ENCODE measurements at places on chromosomes 11 and 22. TPM values are rescaled to one million over a fixed set of nuclear protein-coding genes. Genes with fewer than 3 reads are reported as not detected.
A peak's percentile ranks its signal among the peaks of the same experiment; 100 is the strongest.

Gene PCSK7
- total RNA-seq: 33.0 TPM

Gene TRAF6
- 5.0 TPM for total RNA-seq

Gene FXYD6
- total RNA-seq: 0.78 TPM

Gene TANGO2
- 14.9 TPM for total RNA-seq

Gene CREB3L1
- 11.3 TPM for total RNA-seq

Gene DEAF1
- total RNA-seq: 23.8 TPM

Gene MPEG1
- not detected for total RNA-seq

Gene LYVE1
- total RNA-seq: not detected

Gene CD3D
- total RNA-seq: not detected

Gene SMIM35
- not detected for total RNA-seq

Gene YPEL1
- total RNA-seq: 1.8 TPM

Gene HYOU1
- total RNA-seq: 106 TPM

Gene NUDT8
- total RNA-seq: 7.2 TPM

Gene CYP2D6
- total RNA-seq: not detected

DNA sequence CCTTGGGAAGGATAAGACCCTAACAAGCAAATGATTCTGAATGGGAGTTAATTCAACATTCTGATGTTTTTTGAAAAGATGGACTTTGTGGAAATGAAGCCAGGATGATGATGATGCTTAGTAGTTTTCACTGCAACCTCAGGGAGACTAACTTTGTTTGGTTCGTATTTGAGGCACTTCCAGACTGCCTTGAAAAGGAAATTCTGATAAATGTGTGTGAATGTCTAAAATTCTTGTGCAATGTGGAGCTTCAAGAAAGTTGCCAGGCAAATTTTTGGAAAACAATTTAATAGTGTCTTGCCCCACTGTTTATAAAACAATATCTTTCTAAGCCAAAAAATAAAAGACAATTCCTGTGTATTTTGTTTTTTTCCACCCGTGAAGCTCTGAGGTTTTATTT is 11.2 kb upstream of the NAV2 start:
- no peak for DNase-seq

- no peak for DNase-seq
Observed at GRCh38 chr11:77089004-77089545, 13.6 kb upstream of the OMP start.

GRCh38 chr11:66070604-66071380 is 720 bp downstream of the PACS1 start:
- DNase-seq: peak; percentile 38

DNA sequence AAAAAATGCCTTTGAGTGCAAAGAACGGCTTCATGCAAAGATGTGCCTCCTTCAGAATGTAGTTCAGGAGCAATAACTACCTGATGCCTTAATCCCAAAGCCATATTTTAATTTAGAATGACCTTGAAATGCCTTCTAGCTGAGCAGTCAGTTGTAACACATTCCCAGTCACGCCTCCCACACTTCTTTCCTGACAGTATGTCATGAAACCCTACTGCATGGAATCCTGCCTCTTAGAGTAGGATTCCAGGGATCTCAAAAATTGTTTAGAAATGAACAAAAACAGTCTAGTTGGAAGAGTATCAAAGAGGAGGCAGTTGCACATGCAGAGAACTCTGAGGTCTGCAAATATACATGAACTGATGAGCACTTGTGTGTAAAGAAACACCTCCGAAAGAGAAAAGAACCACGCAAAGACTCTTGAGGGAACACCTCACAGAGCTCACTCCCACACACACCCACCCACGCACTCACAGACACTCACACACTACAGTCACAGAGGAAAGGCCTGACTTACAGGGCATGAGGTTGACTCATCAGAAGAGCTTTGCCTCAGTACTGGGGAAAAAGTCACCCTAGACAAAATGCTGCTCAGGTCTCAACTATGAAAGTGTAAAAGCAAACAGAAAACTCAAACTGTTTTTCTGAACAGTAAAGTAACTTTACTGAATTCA is 77.4 kb downstream of the GGTLC2 start:
- DNase-seq: peak; percentile 43

- no peak for DNase-seq
Observed at GRCh38 chr22:49999946-50000586, 12.5 kb downstream of the IL17REL start.

DNA sequence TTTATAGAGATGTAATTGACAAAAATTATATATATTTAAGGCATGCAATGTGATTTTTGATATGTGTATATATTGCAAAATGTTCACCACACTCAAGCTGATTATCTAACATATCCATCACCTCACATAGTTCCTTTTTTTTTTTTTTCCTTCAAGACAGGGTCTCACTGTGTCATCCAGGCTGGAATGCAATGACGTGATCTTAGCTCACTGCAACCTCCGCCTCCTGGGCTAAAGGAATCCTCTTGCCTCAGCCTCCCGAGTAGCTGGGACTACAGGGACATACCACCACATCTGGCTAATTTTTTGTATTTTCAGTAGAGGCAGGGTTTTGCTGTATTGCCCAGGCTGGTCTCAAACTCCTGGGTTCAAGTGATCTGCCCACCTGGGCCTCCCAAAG is 65.1 kb upstream of the SLC35C1 start:
- DNase-seq: no peak

DNA sequence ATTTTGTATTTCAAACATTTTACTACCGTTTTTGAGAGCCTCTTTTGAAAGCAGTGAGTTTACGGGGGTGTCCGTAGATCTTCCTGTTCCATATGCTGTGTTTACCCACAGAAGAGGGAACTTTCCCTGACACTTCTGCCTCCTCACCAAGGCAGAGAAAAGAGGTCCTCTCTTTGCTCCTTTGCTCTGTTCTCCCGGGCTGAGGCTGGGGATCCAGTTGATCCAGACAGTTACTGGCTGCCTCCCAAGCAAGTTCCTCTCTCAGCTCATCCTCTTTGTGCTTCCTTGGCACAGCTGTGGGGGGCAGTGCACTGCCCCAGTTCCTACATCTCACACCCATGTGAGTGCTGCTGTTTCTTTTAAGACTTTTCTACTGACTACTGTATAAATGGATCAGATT is 813.7 kb downstream of the NTM start:
- DNase-seq: no peak

DNA sequence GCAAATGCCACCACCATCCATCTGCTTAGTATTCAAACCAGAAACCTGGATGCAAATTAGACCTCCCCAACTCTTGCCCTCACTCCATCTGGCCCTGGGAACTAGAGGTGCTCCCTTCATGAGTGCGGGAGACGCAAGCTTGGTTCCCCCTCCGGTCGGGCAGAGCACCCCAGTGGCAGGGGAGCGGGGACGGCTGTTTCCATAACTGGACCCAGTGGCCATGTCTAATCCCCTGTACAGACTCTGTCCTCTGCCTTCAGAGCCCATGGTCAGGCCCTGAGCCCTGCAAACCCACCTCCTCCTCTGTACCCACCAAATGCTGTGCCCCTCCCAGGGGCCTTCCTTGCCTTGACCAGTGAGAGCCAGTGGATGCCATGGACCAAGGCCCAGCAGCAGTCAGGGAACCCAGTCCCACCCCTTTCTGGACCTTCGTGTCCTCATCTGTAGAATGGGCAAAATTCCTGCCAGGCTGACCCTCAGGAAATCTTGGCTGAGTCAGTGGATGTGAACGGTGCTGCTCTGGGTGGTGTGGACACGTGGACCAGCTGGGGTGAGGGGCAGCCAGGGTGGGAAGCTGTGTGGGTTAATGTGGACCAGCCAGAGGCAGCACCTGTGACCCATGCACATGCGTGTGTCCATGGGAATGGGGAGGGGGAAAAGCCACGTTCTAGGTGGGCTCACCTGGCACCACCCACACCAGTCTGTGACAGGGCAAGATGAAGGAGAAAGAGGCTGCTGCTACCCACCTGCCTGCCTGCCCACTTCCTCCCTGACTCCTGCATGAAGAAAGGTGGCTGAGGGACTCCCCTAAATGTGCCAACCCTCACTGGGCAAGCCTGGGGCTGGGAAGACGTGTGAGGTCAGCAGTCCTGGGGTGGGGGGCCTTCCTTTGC is 72.8 kb downstream of the LRRC32 start:
- DNase-seq: no peak

GRCh38 chr11:44568658-44569473 is 3.4 kb downstream of the CD82 start:
- DNase-seq: peak; percentile 95

DNA sequence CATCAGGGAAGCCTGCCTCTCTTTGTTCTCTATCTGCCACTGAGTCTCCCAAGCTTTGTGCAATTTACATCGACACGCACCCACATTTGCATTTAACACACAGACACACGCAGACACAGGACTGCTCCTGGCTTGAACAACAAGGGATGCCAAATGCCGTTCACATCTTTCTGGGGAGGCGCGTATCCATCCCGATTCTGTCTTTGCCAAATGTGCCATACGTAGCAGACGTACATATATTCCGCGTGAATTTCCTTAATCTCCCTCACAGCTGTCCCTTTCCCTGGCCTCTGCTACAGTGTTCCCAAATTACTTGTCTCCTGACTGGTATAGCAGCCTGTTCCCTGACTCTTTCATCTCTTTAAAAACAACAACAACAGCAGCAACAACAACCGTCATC is 409.5 kb downstream of the MIAT start:
- no peak for DNase-seq

- DNase-seq: no peak
Observed at GRCh38 chr11:92850296-92850826, 119.1 kb upstream of the MTNR1B start.

DNA sequence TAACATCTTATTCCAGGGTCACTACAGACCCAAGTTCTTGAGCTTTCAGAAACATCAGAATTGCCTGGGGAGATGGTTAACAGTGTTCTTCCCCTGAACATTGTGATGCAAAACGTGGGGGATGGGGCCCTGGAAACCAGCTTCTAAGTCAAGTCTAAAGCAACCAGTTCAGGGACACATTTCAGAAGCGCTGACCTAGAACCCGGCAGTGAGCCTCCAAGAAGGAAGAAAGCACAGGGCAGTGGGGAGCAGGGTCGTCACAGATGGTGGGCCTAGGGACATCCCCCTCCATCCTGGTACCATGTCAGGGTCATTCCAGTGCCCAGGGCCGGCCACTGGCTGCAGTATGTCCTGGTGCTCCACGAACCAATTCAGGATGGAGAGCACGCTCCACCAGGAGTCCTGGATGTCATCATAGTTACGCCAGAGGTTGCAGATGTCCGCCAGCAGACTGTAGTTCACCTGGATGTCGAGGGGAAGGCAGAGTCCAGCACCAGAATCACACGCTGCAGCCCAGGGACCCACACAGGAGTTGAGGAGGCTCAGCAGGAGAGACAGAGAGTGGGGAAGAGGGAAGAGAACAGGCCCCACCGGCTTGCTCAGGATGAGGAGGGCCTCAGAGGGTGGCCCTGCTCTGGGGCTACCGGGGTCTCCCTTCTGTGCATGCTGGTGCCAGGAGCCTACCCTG is 5.0 kb downstream of the NAGA start:
- no peak for DNase-seq

GRCh38 chr11:7484645-7485044 is 661 bp upstream of the OLFML1 start:
- no peak for DNase-seq

- no peak for DNase-seq
Observed at GRCh38 chr11:77083566-77084245, 16.9 kb downstream of the CAPN5 start.

GRCh38 chr22:32473388-32473952 is 1.1 kb upstream of the FBXO7 start:
- DNase-seq: peak; percentile 57

DNA sequence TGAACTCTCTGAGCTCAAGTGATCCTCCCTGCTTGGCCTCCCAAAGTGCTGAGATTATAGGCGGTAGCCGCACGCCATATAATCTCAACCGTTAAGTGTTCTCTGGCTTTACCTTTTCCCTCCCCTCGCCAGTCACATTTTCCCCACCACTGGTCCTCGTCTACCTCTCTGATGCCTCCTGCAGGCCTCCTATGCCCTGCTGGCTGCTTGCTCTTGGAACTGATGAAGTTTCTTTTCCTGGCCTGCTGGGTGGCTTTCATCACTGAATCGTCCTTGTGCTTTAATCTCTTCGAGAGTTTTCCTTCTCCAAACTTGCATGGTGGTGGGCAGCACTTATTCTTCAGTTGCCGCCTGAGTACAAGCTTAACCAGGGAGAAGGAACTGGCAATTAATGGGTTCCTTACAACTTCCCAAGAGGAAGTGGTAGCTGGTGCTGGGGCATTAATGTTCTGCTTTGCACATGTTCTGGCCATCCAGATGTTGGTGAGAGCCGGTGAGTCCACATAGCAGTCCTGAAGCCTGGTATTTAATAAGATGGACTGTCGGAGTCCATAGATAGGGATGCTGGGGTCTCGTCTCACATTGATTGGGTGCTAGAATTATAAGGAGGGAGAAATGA is 1.3 kb downstream of the C22orf31 start:
- no peak for DNase-seq

GRCh38 chr22:38203090-38203810 is 1.5 kb downstream of the MAFF start:
- DNase-seq: peak; percentile 35

GRCh38 chr11:78010304-78010703 is 12.8 kb downstream of the KCTD14 start:
- DNase-seq: no peak

- DNase-seq: peak; percentile 6
Observed at GRCh38 chr22:44091021-44091721, 67.1 kb downstream of the PARVB start.

- DNase-seq: peak; percentile 87
Observed at GRCh38 chr11:68014157-68014946, 4.2 kb downstream of the ALDH3B1 start.

DNA sequence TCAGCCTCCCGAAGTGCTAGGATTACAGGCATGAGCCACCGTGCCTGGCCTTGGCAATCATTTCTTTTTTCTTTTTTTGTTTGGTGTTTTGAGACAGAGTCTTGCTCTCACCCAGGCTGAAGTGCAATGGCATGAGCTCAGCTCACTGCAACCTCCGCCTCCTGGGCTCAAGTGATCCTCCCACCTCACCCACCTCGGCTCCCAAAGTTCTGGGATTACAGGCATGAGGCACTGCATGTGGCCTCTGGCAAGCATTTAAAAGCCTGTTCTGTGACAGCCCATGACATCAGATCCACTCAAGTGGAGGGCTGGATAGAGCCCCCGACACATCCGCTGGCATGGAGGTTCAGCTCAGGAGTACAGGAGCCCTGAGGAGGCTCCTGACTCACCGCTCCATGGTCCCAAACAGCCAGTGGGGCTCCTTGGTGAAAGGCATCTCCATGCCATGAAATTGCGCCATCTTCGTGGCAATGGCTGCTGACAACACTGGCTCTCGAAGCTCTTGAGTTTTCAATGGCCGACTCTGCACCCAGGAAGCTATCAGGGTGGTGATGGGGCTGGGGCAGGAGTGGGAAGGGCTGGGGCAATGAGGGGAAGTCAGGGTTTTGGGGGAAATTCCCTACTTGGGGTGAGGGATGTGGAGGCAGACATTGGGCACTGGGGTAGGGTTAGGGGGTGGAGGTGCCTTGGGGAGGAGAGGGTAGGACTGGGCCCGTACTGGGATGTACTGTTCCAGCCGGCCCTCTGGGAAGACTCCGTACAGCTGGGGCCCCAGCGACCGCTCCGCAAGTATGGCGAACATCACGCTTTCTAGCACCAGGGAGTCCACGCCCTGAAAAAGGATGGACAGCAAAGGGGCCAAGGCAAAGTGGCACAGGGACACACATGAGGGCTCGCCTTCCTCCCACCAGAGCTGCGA is 1.4 kb downstream of the CHKB start:
- DNase-seq: no peak

Measured in RPMI7951 (cell line).